Right renal cortex interstitium (tissue), 3 donors: ENCODE measurements at places on chromosomes 2 and 18.

GRCh38 chr2:199734011-199734410 is 117.0 kb downstream of the FTCDNL1 start:
- DNase-seq = no peak

DNA sequence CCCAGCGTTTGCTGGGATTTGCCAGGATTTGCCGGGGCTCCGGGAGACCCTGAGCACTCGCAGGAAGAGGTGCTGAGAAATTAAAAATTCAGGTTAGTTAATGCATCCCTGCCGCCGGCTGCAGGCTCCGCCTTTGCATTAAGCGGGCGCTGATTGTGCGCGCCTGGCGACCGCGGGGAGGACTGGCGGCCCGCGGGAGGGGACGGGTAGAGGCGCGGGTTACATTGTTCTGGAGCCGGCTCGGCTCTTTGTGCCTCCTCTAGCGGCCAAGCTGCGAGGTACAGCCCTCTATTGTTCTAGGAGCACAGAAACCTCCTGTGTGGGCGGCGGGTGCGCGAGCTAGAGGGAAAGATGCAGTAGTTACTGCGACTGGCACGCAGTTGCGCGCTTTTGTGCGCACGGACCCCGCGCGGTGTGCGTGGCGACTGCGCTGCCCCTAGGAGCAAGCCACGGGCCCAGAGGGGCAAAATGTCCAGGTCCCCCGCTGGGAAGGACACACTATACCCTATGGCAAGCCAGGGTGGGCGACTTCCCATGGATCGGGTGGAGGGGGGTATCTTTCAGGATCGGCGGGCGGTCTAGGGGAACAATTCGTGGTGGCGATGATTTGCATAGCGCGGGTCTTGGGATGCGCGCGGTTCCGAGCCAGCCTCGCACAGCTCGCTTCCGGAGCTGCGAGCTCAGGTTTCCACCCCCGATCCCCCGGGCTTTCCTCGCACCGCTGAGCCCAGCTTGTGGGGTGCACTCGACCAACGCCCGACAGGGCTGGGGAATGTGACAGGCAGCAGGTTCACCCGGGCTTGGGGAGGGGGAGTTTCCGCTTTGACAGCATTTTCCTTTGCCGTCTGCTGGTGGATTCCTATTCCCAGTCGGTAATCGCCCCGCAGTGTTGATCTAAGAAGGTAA is 2.8 kb downstream of the ONECUT2 start:
- no peak for DNase-seq

DNA sequence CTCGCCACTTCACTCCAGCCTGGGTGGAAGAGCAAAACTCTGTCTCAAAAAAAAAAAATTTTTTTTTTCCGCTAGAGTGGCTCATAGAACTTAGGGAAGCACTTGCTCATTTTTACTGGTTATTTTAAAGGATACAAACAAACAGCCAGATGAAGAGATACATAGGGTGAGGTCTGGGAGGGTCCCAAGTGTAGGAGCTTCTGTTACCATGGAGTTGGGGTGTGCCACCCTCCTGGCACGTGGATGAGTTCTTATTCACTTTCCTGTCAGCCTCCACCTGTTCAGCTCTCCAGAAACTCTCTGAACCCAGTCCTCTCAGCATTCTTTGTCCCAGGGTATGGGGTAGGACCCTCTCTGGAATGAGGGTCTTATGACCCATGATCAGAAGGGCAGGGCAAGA is 4.9 kb upstream of the MAT2A start:
- DNase-seq = no peak

DNA sequence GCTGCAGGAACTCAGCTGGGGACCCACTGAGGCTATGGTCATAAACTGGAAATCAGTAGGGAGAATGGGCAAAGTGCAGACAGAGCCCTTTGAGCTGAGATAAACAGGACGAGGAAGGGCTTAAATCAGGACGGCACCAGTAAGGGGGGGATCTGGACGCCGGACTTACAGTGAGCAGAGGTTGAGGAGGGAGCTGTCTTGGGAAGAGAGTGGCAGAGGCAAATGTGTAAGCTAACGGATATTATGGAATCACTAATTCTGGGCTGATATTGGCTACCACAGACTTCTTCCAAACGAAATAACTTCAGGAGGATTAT is 539 bp downstream of the CYP27A1 start:
- no peak for DNase-seq

DNA sequence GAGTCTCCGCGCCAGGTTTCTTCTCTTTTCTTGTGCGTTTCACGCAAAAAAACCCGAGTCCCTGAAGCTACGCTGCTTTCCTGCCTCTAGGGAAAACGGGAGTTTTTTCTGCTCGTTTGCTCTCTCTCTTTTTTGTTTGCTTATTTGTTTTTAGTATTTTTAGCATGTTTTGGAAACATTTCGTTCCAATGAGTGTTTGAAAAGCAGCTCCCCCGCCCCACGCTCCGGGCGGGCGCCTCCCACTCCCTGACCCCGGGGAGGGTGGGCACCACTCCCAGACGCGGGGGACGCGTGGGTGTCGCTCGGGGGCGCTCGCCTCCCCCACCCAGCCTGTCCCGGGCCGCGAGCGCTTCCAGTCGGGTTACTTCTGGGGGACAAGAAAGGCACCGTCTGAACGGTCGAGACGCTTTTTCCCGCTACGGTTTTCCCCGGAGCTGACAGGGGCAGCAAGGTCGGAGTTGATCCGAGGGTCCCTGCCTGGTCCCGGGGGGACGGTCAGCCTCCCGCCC is 446 bp upstream of the EFHD1 start:
- DNase-seq = no peak

DNA sequence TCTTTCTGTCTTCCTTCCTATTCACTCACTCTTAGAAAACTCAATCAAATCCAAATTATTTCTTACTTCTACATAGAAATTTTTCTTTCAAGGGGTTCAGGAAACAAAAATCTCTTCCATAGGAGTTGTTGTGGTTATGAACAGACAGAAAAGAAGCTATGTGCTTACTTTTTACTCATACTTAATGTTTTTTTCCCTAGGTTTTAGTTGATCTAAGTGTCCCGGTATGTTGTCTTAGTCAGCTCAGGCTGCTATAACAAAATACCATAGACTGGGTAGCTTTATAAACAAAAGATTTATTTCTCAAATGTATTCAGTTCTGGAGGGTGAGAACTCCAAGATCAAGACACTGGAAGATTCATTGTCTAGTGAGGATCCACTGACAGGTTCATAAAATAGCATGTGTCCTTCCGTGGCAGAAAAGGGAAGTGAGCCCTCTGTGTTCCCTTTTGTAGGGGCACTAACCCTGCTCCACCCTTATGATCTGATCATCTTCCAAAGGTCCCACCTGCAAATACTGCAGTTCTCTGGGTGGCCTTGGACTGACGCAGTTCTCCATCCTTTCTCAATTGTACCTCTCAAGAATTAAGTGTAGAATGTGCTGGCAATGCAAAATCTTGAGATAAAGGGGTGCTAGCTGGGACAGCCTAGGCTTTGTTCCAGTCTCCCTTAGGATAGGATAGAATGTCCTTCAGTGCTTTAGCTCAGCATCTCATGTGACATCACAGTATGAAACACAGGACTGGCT is 14.4 kb upstream of the VRK2 start:
- DNase-seq = no peak

GRCh38 chr2:180205621-180206235 is 198.6 kb upstream of the CWC22 start:
- no peak for DNase-seq

GRCh38 chr2:80312282-80312839 is 7.8 kb upstream of the LRRTM1 start:
- DNase-seq = no peak
